ENCODE measurements at places on chromosomes 5 and 9.

DNA sequence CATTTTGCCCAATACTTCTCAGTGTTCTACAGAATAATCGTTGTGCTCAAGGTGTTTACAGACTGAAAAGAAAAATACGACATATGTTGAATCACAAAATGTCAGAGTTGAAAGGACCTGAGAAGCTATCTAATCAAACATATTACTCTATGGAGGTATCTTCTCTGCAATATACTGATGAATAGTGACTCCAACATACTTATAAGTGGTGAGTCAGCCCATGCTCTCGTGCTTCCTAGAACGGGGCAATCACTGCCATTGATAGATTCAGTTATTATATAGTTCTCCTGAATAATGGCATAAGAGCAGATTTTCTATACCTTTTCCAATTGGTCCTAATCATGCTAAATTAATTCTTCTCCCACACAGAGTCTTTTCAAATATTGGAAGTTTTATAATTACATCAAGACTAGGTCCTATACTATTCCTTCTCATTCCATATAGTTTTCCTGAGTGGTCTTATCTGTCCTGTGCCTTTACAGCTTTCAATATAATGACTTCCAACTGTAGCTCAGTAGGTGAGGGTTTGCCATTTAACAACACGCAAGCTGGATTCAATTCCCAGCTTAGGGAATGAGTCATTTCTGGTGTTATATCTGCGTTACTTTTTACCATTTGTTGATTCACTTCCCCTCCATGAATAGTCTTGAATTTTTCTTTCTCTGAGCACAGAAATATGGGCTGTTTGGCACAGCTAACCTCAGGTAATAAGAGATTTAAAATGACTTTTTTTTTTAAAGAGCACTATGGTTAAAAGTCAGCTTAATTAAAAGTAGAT lies 81.1 kb downstream of the PLK2 start:
- DNase-seq: no peak

DNA sequence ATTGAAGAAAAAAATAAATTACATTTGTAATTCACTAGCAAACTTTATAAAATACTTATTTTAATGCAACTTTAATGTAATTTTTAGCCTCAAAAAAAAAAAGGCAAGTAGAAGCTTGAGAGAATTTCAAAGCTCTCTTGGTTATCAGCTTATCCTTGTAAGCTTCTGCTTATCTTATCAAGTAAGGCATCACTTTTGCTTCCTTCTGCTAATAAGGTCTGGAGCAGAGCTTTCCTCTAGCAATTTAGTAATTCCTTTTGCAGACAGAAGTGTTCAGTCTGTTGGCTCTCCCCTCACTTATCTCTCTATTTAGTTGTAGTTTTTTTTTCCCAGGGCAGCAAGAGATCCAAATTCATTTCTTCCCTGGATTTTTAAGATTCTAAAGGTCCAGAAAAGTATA lies 525.0 kb downstream of the ISL1 start:
- no peak for DNase-seq

DNA sequence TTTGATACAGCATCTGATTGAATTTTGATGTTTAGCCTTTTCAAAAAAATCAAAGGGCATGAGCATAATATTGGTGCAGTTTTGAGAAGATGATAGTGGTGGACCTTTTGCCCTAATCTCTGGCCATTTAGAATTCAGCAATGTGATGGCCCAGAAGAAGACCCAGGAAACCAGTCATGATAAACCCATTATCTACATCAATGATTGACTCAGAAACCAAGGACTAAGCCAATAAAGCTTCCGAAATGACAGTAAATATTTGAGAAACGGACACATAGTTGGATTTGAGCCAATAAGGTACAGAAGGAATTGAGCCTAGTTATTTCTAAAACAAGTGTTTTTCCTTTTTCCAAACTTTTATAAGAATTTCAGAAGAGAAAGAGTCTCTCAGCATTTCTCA lies 1158.8 kb upstream of the DMAC1 start:
- no peak for DNase-seq

DNA sequence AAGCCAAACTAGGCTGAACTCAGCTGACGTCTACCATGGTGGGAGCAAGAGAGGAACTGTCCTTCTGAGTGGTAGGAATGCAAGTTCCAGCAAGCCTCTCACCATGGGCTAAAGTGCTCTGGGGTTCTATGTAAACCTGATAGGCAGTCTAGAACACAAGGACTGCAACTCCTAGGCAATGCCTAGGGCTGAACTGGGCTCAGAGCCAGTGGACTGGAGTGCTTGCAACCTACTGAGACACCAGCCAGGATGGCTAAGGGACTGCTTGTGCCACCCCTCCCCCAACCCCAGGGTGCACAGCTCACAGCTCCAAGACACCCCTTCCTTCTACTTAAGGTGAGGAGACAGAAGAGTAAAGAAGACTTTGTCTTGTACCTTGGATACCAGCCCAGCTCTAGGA lies 12.1 kb upstream of the RCL1 start:
- DNase-seq: no peak

DNA sequence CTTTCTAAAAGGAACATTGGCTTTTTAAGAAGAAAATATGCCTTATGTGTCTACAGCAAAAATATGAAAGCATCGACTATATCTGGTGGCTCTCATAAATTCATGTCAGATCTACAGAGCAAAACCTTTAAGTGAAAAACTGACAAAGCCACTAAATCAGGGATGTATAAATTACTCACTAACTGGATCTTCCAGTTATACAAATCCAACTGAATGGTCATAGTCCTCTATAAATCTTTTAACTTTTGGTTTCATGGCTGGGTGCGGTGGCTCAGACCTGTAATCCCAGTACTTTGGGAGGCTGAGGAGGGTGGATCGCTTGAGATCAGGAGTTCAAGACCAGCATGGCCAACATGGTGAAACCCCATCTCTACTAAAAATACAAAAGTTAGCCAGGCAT lies 29.2 kb upstream of the GZMA start:
- no peak for DNase-seq

DNA sequence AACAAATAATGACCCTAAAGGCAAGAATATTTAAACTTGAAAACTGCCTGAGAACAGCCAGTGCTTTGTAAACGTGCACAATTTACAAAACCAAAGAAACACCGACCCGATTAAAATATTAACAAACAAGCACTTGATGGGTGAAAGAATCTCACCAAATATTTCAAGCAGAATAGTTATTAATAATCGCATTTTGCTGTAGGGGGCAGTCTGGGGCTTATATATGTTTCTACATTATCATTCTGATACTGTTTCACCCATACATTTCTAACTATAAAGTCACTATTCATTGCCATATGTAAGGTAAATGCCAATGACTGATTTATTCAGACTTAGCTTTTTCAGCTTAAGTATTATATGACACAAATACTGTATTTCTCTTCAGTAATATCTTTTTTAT lies 37.7 kb downstream of the UBAP2 start:
- DNase-seq: no peak

- DNase-seq: no peak
These were observed 29.9 kb downstream of the LHX3 start for GRCh38 chr9:136174779-136175615.

DNA sequence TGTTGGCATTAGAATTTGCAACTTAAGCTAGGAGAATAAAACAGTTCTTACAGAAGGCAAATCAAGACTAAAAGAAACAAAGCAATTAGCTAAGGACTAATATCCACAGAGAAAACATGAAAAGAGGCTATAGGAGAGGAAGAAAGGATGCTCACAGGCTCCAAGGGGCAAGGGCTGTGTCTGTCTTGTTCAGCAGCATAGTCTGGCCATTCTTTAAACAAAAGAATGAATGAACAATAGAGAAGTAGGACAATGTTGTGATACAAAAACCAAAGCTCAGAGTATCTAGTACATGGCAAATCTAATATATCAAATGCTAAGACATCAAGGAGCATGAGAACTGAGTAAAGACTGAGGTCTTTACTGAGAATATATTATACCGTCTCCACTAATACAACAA lies 39.5 kb downstream of the PLPP1 start:
- DNase-seq: no peak

DNA sequence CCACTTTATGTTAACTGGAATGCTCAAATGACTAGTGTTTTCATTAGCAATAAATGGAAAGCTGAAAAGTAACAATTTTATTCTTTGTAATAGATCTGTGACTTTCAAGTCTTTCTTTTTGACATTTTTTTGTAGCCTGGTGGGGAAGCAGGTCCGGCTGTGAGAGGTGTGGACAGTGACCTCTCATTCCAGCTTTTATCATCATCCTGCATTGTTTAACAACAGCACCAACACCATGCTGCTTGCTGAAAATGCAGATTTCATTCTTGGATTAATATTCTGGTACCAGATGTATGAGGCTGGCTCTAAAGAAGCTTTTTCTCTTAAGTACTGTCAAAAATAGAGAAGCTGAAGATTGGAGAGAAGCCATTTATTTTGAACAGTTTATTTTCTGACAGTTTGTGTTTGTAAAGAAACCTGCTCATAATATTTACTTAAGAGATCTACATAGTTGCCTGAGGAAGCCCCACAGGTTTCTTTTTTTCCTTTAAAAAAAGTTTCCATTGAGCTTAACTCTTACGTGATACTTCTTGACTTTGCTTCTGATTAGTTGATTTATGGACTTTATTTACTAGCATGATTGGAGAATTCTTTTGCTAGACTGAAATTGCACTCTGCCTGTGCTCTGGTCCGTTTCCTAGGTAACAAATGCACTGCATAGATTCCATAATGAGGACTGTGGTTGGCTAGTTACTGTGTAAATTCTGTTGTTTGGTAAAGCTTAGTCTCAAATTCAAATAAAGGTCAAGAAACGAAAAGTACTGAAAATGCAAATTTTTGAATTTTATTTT lies 3.4 kb downstream of the KIAA1958 start:
- DNase-seq: no peak

- DNase-seq: peak; percentile 73
These were observed 43.4 kb upstream of the FUBP3 start for GRCh38 chr9:130535818-130536521.

DNA sequence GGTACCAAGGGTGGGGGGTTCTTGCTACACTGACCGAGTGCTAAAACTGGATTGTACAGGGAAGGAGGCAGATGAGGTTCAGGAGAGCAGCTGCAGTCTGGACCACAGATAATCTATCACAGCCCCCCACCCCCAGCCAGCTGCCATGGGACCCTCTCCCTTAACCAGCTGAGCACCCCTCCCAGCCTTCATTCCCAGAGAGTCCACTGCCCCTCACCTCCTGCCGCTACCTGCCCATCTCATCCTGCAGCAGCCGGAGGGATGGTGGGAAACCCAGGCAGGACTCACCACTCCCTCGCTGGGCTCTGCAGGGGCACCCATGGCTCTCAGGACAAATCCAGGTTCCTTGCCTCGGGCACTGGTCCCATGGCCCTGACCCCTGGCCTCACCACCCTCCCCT lies 66.7 kb downstream of the MRPL36 start:
- DNase-seq: no peak

- DNase-seq: peak; percentile 82
These were observed 4.2 kb downstream of the DAB2 start for GRCh38 chr5:39420482-39421145.

GRCh38 chr9:37444890-37445289 lies 20.4 kb downstream of the ZBTB5 start:
- no peak for DNase-seq

DNA sequence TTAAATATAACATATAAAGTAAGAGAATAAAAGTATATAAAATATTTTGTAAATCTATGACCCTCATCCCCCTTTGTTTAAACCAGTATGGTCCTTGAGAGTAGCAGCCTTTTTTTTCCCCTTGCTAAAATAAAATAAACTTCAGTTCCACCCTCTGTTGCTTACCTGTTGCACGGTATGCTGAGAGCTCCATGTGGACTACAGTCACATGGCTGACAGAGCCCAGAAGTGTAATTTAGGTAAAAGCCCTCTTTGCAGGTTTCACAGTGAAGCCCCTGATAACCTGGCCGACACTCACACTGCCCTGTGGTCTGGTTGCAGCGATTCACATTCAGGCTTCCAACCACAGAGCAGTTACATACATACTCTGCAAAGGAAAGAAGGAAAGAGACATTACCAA lies 55.1 kb downstream of the MEGF9 start:
- no peak for DNase-seq

- DNase-seq: peak; percentile 33
These were observed 103.6 kb downstream of the PIK3R1 start for GRCh38 chr5:68318955-68319705.

GRCh38 chr5:181235689-181236366 lies 7.9 kb downstream of the RACK1 start:
- DNase-seq: no peak

DNA sequence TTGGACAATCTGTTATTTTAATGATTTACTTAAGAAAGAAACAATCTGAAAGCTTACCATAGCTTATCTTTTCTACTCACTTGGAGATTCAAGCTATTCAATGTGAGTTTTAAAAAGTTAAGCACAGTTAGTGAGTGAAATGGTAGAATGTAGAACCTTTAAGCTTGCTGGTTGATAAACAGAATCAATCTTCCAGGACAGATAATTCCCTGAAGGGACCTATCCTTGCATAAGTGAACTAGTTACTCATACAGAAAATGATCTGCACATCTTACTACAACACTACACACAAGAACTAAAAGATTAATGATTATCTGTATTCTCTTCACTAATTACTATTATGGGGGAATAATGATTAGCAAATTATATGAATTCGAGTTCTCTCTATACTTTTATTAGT lies 165.6 kb downstream of the PALM2AKAP2 start:
- DNase-seq: no peak

DNA sequence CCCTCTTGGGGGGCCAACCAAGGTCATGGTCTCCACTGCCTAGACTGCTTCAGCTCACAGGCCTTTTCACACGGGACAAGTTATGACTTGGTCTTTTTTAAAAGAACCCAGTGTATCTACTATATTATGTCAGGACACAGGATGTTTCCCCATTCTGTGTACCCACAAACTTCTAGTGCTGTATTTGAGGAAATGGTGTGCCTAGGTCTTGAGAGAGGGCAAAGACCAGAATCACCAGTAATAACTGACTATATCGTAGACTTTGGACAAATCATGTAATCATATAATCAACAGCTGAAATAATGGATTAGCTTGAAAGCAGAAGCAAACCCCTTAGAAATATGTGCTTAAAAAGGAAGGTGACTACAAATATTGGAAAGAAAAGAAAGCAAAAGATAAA lies 133.3 kb downstream of the ARL15 start:
- DNase-seq: no peak

Measured in NCI-H226 (cell line).